ENCODE measurements at places on chromosomes 5 and 9.

DNA sequence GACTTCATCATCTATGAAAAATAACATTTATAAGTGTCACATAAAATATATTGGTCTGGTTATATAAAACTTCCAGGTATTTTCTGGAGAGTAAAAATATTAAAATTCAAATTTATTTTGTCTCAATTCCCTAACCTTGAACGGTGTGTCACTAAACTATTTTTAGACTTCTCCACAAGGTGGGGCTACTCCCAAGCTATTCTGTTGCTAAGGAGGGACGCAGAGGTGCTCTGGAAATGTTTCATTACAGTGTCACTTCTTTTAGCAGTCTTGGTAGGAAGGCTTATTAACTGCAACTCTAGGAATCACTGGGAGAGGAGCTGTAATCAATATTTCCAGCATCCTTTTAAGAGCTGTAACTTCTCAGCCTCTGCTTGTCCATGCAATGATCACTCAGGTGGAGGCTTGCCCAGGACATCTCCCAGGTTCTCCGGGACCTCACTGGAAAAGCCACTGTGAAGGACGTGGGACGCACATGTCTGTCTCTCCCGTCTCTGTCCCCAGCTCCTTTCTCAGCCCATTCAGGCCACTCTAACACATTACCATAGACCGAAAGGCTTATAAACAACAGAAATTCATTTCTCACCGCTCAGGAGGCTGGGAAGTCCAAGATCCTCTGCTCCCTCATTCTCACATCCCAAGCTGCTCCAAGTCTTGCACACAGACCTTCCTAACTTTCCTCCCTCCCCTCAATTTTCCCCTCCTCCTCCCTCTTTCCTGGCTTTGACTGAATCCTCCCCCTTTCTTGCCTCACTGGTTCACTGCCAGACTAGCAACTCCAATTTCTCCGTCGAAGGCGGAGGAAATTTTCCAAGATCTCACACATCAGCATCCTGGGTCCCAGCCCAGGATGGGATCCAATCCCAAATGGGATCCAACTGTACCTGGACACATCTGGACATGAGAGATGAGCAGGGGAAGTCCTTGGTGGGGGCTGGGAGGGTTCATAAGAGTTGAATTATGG is 32.7 kb upstream of the DNAH5 start:
- no peak for DNase-seq

- DNase-seq: no peak
Observed at GRCh38 chr5:127001621-127002296, 28.6 kb downstream of the MARCHF3 start.

GRCh38 chr9:131076347-131077195 is 19.8 kb upstream of the AIF1L start:
- no peak for DNase-seq

- no peak for DNase-seq
Observed at GRCh38 chr9:98831696-98832095, 24.2 kb downstream of the GALNT12 start.

- no peak for DNase-seq
Observed at GRCh38 chr5:115977096-115977495, 14.8 kb downstream of the LVRN start.

- peak; percentile 26 for DNase-seq
Observed at GRCh38 chr9:134321946-134322741, 4.1 kb upstream of the RXRA start.

DNA sequence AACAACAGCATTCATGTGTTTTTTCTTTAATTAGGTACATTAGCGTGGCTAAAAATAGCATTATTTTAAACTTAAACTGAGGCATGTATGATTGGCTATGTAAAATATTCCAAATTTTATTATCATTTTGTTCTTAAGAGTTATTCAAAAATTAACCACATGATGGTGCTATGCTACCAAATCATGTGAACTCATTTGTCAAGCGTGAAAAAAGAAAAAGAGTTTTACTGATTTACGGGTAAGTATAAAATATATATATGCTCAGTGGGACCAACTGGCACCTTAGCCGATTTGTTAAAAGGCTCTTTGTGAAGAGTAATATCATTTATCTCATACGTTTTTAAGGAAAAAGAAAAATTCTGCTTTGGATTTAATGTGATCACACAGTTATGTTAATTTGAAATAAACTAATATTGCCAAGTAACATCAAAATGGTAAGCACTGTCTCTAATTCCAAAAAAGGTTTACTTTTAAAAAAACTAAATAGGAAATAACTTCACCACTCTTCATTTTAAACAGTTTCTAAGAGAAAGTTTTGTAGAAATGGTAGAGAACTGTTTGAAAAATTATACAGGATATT is 1042.3 kb downstream of the CDH12 start:
- no peak for DNase-seq

- DNase-seq: peak; percentile 85
Observed at GRCh38 chr9:129328355-129329042, 150.4 kb upstream of the IER5L start.

DNA sequence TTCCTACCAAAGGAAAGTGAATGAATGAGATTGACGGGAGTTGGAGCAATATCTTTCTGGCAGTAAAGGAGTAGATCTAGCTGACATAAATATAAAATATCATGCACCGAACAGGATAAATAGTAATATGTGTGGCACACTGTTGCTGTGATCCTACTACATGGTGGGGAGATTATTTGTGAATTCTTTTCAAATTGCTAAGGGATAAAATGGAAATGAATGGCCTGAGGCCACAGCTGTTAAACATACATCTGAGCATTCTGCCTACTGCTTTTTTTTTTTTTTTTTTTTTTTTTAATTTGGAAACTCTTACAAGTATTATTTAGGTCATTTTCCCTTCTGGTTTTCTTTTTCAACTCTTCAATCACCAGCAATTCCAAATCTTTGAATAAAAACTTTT is 66.8 kb downstream of the MEF2C start:
- no peak for DNase-seq

DNA sequence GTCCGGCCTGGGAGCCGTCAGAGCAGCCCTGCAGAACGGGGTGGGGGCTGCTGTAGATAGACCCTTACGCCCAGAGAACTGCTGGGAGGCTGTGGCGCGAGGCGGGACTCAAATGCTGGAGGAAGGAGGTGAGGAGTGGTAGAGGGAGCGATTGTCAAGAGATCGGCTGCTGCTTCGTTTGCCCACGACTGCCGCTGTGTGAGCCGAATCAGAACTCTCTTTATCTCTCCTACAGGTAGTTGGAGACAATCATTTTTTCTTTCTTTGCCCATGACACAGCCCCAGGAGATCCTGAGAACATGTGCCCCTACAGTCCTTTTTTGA is 456 bp downstream of the ZNF79 start:
- no peak for DNase-seq

DNA sequence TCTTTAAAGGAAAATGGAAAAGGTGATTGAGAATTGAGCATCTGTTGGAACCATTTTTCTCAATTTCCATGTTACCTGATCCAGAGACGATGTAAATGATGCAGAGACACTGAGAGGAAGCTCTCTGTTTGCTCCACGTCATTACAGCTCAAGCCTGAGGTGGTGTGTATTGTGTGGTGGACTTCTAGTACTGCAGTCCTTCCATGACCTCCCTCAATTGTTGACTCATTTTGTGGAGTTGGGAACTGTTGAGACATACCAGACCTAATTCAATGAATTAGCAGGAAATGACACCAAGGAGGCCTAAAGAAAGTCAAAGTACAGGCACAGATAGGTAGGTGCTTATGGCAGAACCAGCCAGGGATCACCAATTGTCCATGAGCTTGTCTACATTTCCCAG is 15.6 kb upstream of the LVRN start:
- no peak for DNase-seq

DNA sequence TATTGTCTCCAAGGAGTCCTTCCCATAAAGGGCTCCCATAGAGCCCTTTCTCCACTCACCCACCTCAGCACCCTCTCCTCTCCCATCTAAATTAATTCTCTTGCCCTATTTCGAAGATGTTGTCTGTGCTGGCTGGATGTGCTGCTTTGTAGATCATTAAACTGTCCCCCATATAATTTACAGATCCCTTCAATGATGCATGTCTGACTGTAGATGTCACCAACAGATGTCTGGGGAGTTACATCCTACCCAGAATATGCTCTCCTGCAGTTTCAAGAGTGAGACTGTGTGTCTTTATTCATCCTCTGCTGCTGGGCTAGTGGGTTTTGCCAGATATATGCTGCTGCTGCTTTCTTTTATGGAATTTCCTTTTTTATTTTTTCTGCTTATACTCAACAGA is 351.2 kb downstream of the MLLT3 start:
- DNase-seq: no peak

DNA sequence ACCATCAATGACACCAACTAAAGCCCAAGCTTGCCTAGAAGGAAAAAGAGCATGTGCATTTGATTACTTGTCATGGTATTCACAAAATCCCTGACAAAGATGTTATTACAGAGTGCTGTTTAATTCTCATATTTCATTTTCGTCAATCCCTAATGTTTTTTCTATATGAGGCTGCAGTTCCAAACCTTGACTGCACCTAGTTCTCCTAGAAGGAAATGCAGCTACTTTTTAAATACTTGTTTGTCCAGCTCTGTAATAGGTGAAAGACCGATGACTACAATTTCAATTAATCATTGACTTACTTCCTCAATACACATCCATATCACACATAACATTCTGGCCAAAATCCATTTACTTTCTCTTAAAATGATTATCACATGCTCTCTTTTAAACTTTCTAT is 28.1 kb downstream of the CEMIP2 start:
- no peak for DNase-seq

DNA sequence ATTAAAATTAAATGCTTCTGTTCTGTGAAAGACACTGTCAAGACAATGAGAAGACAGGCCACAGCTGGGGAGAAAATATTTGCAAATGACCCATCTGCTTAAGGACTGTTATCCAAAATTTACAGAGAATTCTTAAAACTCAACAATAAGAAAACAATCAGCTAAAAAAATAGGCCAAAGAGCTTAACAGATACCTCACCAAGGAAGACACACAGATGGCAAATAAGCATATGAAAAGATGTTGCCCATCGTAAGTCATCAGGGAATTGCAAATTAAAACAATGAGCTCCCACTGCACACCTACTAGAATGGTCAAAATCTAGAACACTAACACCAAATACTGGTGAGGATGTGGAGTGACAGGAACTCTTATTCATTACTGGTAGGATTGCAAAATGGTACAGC is 10.3 kb downstream of the WNK2 start:
- DNase-seq: no peak

GRCh38 chr9:13479096-13479495 is 199.6 kb upstream of the MPDZ start:
- no peak for DNase-seq

- DNase-seq: no peak
Observed at GRCh38 chr5:16916262-16916878, 19.7 kb downstream of the MYO10 start.
